ENCODE measurements at places on chromosomes 6 and 20. TPM values are rescaled to one million over a fixed set of nuclear protein-coding genes. Genes with fewer than 3 reads are reported as not detected.

The ARFGAP1 gene
- 115 TPM for total RNA-seq

The TFEB gene
- total RNA-seq = 8.1 TPM

The SLC25A27 gene
- total RNA-seq = 8.4 TPM

The RALY gene
- total RNA-seq = 59.0 TPM

The PCSK2 gene
- total RNA-seq = not detected

The CCDC170 gene
- 3.2 TPM for total RNA-seq

The RGS19 gene
- total RNA-seq = 14.5 TPM

The CENPB gene
- total RNA-seq = 126 TPM

The UNC5CL gene
- 0.12 TPM for total RNA-seq

The SAMHD1 gene
- 44.3 TPM for total RNA-seq

The TBXT gene
- not detected for total RNA-seq

The SIRPB1 gene
- total RNA-seq = not detected

The CRIP3 gene
- not detected for total RNA-seq

The FKBP1A gene
- total RNA-seq = 125 TPM

The NHSL1 gene
- total RNA-seq = 18.5 TPM

The TRIM40 gene
- not detected for total RNA-seq

The MRPS18B gene
- 70.2 TPM for total RNA-seq

The SH3BGRL2 gene
- 2.8 TPM for total RNA-seq

The CEP43 gene
- total RNA-seq = 12.6 TPM

The FOXP4 gene
- 1.7 TPM for total RNA-seq

The PRKN gene
- total RNA-seq = 6.3 TPM

Data from hair follicle dermal papilla cell (primary cell).